ENCODE measurements at places on chromosomes 6 and 20.

- no peak for DNase-seq
Measured at GRCh38 chr6:125835221-125835744, 44.5 kb downstream of the NCOA7 start.

GRCh38 chr6:115078555-115078954, 735.7 kb upstream of the HS3ST5 start:
- no peak for DNase-seq

DNA sequence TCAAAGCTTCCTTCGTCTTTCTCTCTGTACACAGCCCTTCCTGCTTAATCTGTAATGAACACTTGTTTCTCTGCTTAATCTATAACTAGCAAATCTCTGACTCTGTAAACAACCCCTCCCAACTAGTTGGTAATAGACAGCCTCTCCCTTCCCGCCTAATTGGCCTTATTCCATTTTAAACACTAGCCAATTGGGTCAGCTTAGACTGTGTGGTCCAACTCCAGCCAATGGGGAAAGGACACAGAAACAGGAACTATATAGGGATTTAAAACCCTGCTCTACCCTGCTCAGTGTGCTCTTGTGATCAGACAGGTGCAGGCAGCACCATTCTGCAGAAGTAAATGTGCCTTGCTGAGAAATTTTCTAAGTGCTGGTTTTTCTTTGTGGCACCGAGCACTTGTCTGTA, 18.5 kb downstream of the CHD6 start:
- no peak for DNase-seq

GRCh38 chr6:105839266-105839665, 246.9 kb upstream of the PRDM1 start:
- DNase-seq, result no peak

DNA sequence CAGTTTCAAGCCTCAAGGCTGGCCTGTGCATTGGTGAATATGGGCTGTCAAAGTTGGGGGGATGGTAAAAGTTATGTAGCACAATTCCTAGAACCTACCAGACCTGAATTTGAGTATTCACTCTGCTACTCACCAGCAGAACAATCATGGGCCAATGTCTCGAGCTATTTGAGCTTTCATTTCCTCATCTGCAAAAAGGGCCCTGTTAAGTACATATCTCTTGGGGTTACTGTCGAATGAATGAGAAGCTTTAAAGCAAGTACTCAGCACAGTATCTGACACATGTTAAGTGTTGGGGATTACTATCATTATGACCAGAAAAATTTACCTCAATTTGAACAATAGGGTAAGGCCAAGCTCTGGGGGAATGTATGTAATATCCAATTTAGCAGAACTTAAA, 13.5 kb upstream of the ENPP4 start:
- DNase-seq, result no peak

- no peak for DNase-seq
Measured at GRCh38 chr6:89750338-89750737, 69.3 kb downstream of the MDN1 start.

DNA sequence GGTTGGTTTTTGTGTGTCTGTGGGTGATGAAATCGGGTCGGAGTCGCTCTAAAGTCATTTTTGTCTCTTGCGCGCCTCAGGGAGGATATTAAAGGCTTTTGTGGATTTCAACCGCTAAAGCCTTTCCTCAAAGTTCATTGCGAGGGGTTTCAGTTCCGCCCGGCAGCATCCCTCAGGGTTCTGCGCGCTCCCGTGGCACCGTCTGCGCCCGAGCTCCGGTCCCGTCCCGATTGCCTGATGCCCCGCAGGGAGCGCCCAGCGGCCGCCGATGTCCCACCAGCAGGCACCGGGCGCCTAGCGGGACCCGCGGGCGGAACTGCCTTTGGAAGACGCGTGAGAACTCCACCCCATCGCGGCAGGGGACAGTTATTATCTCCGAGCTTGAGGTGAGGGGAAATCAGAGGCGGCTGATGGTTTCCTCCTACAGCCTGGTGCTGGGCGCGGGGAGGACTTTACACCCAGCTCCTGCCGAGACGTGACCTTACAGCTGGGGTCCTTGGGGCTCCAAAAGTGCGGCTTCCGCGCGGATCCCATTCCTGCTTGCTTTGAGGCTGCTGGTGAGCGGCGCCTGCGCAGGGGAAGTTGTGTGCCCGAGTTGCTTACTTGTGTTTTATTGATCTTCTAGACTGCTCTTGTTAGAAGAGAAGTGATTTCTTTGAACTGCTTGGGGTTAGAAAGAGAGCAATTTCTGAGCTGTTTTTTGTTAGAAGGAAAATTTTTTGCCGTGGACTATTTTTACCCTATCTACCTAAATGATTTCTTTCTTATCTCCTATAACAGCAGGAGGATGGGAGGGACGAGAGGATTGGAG, 27.1 kb downstream of the ULBP1 start:
- peak; percentile 39 for DNase-seq

- DNase-seq, result no peak
Measured at GRCh38 chr6:82691997-82692396, 328.4 kb downstream of the TPBG start.

DNA sequence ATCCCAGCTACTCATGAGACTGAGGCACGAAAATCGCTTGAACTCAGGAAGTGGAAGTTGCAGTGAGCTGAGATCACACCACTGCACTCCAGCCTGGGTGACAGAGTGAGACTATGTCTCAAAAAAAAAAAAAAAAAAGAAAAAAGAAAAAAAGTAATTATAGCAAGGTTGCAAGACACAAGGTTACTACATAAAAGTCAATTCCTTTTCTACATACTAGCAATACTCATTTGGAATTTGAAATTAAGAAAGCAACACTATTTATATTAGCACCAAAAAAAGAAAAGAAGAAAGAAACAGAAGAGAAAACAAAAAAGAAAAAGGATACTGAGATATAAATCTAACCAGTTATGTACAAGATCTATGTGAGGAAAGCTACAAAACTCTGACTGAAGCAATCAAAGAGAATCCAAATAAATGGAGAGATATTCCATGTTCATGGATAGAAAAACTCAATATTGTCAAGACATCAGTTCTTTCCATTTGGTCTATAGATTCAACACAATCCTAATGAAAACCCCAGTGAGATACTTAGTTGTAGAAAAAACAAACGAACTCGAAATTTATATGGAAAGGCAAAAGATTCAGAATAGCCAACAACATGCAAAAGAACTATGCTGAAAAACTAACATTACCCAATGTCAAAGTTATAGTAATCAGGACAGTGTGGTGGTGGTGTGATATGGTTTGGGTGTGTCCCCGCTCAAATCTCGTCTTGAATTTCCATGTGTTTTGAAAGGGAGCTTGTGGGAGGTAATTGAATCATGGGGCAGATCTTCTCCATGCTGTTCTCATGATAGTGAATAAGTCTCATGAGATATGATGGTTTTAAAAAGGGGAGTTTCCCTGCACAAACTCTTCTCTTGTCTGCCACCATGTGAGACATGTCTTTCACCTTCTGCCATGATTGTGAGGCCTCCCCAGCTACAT, 73.3 kb downstream of the GPX5 start:
- no peak for DNase-seq

- no peak for DNase-seq
Measured at GRCh38 chr6:51928320-51928719, 159.1 kb downstream of the PKHD1 start.

DNA sequence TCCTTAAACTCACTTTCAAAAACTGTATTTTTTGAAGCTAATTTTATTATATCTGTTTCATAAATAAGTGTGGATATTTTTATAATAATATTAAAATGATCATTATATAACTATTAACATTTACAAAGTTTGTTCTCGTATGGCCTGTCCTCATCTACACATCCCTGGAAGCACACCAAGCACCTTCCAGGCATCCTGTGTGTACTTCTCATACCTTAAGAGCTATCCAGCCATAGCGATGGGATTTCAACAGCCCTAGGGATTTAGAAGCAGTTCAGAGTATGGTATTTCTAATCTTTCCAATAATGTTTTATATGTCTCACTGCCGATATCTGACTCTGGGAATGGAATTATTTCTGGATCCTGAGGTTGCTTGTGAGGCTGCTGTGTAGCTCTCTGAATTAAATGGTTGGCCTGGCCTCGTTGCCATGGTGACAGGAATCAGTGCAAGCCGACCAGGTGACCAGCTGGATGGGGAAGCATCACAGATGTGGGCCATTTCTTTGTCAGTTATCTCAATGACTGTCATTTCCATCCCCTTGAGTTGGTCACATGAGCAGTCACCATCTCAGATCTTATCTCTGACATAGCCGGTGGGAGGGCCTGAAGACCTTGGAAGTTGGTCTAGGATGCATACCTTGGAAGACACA, 265.2 kb upstream of the RIN2 start:
- peak; percentile 46 for DNase-seq

- no peak for DNase-seq
Measured at GRCh38 chr6:143733510-143733909, 55.7 kb downstream of the PHACTR2 start.

DNA sequence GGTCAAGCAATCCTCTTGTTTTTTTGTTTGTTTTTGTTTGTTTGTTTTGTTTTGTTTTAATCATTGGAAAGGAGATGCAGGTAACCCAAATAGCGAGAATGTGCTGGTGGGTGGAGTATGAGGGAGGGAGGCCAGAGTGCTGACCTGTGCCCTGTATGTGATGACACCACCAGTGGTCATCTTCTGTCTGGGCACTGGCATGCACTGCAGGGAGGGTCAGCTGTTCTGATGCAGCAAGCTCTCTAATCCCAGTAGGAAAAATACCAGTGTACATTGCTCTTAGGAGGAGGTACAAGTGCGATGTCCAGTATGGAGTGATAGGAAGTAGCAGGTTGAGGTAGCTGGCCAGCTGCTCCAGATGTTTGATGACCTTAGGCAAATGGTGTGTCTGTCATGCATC, 2.9 kb upstream of the CST1 start:
- no peak for DNase-seq

GRCh38 chr6:83417880-83418663, 12.8 kb downstream of the ME1 start:
- peak; percentile 36 for DNase-seq

DNA sequence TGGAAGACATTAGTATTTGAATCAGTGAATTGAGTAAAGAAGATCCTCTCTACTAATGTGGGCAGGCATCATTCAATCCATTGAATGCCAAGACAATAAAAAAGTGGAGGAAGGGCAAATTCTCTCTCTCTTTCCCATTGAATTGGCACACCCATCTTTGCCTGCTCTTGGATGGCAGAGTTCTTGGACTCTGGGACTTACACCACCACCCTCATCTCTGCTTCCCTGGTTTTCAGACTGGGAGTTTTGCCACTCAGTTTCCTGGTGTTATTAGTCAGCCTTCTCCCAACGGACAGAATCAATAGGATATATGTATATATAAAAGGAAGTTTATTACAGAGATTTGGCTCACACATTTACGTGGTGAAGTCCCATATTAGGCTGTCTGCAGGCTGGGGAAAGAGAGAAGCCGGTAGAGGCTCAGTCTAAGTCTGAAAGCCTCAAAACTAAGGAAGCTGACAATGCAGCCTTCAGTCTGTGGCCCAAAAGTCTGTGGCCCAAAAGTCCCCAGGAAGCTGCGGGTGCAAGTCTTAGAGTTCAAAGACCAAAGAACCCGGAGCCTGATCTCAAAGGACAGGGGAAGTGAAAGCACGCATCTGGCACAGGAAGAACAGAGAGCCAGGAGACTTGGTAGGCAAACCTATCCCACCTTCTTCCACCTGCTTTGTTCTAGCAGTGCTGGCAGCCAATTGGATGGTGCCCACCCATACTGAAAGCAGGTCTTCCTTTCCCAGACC, 64.4 kb downstream of the SMPDL3A start:
- DNase-seq, result no peak

- DNase-seq, result no peak
Measured at GRCh38 chr6:73252703-73253102, 10.3 kb downstream of the KHDC1 start.

- DNase-seq, result no peak
Measured at GRCh38 chr6:138000941-138001340, 106.3 kb downstream of the PERP start.
